ENCODE measurements at places on chromosomes 2 and 18. TPM values are rescaled to one million over a fixed set of nuclear protein-coding genes. Genes with fewer than 3 reads are reported as not detected.

DNA sequence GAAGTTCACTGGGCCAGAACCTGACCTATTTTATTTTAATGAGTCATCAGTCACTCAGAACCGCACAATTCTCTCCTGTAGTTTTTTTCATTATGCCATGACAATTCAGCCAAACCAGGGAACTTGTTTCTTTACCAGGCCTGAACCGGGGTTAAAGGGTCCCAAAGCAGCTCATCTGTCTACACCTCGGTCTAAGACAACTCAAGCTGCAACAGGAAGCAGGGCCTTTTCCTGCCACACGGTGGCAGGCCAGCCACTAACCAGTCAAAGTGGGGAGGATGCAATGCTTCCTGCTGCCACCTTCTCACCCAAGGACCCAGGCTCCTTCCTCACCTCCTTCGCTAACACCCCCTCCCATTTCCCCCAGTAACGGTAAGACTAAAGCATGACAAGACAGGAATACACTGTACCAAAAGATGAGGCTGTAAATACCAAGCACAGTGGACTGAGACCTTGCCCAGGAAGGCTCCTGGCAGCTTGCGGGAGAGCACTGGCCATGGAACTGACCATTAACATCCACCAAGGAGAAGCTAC lies 56.7 kb upstream of the ACKR3 start:
- peak; percentile 46 for DNase-seq

DNA sequence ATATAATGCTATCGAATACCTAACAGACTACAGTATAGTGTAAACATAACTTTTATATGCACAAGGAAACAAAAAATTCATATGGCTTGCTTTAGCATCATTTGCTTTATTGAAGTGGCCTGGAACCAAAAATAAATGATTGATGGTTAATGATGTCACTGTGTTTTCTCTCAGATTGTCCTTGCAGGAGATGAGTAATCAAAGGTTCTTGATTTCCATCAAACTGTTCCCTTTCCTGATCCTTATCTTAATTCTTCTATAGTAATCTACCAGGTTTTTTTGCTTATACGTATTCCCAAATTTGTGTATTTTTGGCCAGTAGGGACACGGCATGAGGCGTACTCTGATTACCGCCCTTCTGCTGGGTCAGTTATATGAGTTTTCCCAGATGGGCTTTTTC lies 104.9 kb upstream of the CXCR4 start:
- no peak for DNase-seq

- DNase-seq, result no peak
Measured at GRCh38 chr2:763766-764525, 86.7 kb upstream of the TMEM18 start.

C2orf80 gene
- not detected for polyA plus RNA-seq

DNA sequence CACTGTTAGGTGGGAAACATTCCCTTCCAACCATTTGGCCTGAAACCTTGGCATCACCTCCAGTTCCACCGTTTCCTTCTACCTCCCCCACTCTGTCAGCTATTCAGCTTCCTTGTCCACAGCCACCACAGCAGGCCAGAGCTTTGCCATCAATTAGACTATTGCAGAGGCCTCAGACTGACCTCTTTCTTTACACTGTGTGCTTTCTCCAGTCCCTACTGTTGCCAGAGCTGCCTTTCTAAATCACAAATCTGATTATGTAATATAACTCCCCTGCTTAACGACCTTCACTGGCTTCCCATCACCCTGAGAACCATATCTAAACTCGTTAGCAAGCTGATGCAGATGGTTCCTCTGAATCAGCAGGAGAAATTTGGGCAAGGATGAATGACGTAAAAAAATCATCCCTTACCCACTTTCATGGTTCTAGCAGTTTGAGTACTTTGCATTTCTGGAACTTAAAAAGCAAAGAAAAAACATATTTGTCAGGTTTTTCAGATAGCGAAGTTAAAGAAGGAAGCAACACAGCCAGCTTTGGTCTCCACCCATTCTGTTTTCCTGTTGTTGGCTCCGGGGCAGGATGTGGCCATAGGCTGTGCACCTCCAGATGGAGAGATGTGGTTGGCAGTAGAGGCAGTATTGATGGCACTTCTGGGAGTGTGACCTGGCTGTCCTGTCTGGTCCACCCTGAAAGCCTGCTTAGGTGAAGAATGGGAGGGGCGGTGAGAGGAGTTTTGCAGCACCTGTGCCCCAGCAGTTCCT lies 422.1 kb downstream of the PARD3B start:
- DNase-seq, result no peak

DNA sequence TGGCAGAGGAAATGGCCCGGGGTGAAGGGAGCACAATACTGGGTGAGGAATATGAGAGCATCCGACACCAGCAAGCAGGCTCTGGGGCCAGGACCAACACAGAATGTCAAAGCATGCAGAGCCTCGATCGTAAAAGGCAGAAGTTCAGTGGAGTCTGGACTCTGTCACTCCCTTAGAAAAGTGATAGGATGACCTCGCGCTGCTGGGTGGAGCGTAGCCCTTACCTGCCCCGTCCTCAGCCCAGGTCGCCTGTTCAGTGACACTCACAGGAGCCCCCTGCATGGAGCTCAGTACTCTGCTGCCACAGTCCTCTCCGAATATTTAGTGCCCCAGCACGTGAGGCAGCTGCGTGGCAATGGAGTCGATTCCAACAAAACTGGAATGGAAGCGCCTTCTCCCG lies 236.7 kb upstream of the MYT1L start:
- no peak for DNase-seq

- DNase-seq, result no peak
Measured at GRCh38 chr2:215722125-215722524, 286.3 kb upstream of the FN1 start.

CIB4 gene
- polyA plus RNA-seq, result 2.3 TPM

GRCh38 chr2:128298846-128299507 lies 19.7 kb downstream of the HS6ST1 start:
- DNase-seq, result no peak

- no peak for DNase-seq
Measured at GRCh38 chr2:19496646-19497045, 138.2 kb upstream of the OSR1 start.

GRCh38 chr2:238182362-238182761 lies 21.1 kb downstream of the ILKAP start:
- DNase-seq, result no peak

GRCh38 chr2:217090024-217090473 lies 230.2 kb upstream of the TNP1 start:
- DNase-seq, result no peak

- no peak for DNase-seq
Measured at GRCh38 chr2:633371-633770, 43.8 kb downstream of the TMEM18 start.

DNA sequence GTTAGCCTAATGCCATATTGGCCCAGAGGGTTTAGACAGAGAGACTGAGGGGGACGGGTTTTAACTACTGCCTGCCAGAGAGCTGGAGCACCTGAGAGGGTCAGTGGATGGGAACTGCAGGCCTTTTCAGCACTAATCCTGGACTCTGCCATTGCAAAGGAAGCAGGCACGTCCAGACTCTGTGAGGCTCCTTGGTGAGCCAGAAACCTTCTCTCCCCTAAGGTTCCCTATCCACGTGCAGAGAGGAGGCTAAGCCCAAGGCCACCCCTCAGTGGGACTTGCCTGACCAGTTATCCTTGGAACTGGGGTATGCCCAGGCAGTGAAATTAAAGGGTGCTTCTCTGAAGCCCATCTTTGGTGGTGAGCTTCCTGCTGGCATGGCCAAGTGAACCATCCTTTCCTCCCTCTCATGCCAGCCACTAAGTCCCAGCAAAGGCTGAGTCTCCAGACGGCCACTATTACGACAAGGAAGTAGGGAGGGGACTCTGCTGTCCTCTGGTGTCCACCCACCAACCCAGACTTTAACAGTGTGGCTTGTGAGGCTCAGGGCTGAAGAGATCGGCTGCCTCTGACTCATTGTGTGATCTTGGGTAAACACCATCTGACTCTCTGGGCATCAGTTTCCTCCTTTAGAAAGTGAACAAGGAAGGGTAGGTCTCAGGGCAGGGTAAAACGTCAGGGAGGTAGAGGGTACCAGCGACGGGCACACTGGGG lies 3.9 kb upstream of the MLPH start:
- DNase-seq, result no peak

ASNSD1 gene
- polyA plus RNA-seq, result 53.9 TPM

DNA sequence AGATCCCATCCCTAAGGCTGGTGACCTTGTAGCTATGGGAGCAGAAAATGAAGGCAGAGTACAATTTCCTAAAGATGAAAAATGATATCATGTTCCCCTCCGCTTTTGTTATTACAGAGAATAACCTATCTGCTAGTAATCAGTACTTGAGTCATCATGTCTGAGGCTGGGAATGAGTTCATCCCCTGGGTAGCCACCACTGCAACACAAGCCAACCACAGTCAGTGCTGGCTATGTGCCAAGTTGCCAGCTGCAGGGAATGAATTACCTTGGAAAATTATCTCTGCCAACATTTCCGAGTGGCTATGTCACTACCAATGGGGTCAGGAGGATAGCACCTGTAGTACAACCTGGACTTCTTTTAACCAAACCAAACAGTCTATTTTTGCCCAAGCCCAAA lies 1094.7 kb upstream of the DDX18 start:
- DNase-seq, result no peak

CRYGD gene
- 0.25 TPM for polyA plus RNA-seq

- DNase-seq, result no peak
Measured at GRCh38 chr2:95552911-95553310, 38.9 kb upstream of the TRIM43 start.

GRCh38 chr2:88199912-88200682 lies 30.0 kb downstream of the THNSL2 start:
- DNase-seq, result no peak

DNA sequence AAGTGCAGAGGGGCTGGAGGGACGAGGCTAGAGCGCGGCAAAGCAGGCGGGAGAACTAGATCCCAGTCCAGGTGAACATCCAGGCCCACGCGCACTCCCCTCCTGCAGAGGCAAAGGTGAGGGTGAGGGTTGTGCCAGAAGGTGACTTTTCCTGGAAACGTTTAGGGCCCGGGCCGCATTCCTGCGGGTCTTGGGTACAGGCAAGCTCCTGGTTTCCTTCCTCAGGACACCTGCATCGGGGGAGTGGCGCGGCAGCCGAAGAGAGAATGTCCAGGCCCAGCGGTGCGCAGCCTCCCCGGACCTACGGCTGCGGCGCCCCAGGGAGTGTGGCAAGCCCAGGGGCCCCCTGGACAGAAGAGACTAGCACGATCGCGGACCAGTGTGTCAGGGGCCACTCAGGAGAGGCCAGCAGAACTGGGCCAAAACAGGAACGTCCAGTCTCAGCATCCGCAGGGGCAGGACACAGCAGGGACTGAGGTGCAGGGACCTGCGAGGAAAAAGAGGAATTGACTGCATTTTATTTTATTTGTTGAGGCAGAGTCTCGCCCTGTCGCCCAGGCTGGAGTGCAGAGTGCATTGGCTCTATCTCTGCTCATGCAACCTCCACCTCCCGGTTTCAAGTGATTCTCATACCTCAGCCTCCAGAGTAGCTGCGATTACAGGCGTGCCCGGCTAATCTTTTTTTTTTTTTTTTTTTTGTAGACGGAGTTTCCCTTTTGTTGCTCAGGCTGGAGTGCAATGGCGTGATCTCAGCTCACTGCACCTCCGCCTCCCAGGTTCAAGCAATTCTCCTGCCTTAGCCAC lies 8.7 kb upstream of the IMPA2 start:
- DNase-seq, result no peak

DNA sequence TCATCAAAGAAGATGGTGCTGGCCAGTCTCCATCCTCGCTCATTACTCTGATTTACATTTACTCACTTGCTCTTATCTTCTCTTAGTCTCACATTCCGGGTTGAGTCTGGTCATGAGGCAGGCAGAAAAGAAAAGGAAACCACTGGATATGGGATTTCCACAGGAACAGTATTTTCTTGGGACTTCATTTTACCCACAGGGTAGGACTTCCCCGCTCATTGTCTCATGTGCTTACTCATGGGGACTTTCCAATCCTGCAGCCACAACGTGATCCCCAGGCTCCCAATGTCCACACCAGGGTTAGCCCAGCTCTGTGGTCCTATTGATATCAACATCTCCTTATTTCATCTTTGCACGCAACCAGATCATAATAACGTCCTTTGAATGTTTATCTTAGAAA lies 373.8 kb downstream of the TMEM182 start:
- DNase-seq, result no peak

- DNase-seq, result no peak
Measured at GRCh38 chr2:72378753-72379348, 231.2 kb upstream of the CYP26B1 start.

DNA sequence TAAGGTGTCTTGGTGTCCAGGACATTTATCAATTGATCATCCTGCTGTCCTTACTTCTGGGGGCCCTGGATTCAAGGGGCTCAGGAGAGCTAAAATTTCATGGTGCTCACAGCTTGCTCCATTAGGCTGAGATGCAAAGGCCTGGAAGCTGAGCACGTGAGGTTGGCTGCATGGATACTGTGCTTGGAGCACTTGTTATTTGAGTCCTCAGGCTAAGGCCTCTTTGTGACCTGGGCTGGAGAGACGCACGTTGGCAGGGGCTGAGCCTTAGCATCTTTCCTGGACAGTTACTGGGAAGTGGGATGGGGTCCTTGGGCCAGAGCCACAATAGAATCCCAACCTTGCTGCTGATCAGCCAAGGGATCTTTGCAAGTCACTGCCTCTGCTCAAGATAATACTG lies 151.2 kb upstream of the HS6ST1 start:
- DNase-seq, result no peak

Measured in right lung (tissue), 10 donors.